ENCODE measurements at places on chromosomes 1 and 21. TPM values are rescaled to one million over a fixed set of nuclear protein-coding genes. Genes with fewer than 3 reads are reported as not detected.
A peak's percentile ranks its signal among the peaks of the same experiment; 100 is the strongest.

GRCh38 chr1:24927988-24928688 is 1.9 kb downstream of the RUNX3 start:
- DNase-seq, result no peak
- H3K27me3 ChIP-seq, result peaks cover 35% of the 10 kb centered on the region
- no peaks in the 10 kb centered on the region for H3K4me1 ChIP-seq
- no peak overlapping the region for H3K4me3 ChIP-seq
- H3K27ac ChIP-seq, result no peak overlapping the region
- no peaks in the 10 kb centered on the region for H3K36me3 ChIP-seq

DNA sequence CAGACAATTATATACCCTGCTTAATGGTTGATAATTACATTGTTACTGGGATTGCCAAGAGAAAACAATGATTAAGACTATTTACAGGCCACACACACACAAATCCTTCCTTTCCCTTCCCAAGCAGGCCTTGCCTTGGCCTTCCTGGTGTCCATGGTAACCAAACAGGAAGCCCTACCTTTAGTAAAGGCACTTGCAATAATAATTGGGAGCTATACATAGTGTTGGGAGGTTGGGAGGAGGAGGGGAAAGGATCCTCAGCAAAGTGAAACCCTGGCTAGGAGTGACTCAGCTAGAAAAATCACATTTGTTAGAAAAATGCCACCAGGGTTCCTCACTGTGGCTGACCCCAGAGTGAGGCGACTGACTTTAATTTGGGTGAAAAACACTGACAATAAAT is 122.3 kb upstream of the ADAR start:
- peaks cover 12% of the 10 kb centered on the region for H3K27me3 ChIP-seq
- DNase-seq, result peak; percentile 62
- H3K4me3 ChIP-seq, result no peak overlapping the region
- H3K36me3 ChIP-seq, result no peaks in the 10 kb centered on the region

NDUFS2 gene
- 139 TPM for total RNA-seq

DNA sequence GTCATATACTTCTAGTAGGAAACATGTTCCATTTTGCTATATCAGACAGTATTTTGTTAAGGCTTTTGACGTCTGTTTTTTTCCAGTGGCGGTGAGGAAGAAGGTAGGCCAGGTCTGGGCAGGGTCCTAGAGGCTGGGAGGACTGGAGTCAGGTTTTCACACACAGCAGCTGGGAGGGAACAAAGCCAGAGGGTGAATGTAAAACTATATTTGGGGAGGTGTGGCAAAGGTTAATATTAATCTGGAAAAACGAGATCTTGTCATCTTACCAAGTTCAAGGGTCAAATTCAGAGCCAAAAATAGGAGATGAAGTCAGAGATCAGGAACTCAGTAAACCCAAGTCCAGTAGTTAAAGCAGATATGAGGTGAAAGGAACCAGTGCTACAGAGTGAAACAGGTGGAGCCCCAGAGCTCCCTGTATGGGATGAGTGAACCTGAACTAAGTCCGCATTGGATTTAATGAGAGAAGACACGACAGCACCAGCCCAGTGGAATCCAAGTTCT is 10.7 kb upstream of the OTUD7B start:
- no peak for DNase-seq
- H3K27ac ChIP-seq, result peak overlapping the region; percentile 65
- no peaks in the 10 kb centered on the region for H3K36me3 ChIP-seq
- peaks cover 10% of the 10 kb centered on the region for H3K4me1 ChIP-seq

DNA sequence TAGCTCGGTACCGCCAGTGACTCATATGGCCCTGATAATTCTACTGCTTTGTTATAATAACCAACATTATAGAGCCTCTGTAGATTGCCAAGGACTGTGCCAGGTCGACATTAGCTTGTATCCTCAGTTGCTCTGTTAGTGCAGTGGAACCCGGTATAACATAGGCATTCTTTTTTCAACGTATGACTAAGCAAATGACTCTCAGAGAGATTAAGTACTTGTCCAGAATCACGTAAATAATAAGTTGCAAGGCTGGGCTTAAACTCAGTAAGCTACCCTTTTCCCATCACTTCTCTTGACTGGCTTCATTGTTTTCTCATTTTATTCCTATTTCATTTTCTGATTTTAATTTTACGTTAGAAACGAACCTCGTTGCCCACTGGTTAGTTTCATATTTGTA is 85.1 kb downstream of the UBE4B start:
- H3K36me3 ChIP-seq, result peaks cover 77% of the 10 kb centered on the region
- no peak overlapping the region for H3K4me3 ChIP-seq

KRTAP20-1 gene
- not detected for total RNA-seq

DNA sequence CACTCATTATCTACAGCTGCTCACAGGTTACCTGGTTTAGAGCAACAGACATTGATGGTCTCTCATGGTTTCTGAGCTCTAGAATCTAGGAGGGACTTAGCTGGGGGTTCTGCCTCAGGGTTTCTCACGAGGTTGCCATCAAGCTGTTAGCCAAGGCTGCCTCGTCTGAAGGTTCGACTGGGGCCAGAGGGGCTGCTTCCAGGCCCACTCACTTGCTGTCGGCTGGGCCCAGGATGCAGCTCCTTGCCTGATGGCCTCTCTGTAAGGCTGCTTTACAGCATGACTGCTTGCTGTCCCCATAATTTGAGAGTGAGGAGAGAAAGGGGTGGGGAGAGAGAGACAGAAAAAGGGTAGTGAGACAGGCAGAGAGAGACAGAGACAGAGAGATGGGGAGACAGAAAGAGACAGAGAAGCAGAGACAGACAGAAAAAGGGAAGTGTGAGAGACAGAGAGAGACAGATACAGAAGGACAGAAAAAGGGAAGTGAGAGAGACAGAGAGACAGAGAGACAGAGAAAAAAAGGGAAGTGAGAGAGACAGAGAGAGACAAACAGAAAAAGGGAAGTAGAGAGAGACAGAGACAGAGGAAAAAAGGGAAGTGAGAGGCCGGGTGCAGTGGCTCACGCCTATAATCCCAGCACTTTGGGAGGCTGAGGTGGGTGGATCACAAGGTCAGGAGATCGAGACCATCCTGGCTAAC is 106.8 kb upstream of the C1orf174 start:
- H3K27ac ChIP-seq, result no peak overlapping the region
- no peaks in the 10 kb centered on the region for H3K4me1 ChIP-seq
- H3K4me3 ChIP-seq, result no peak overlapping the region
- no peaks in the 10 kb centered on the region for H3K36me3 ChIP-seq
- no peaks in the 10 kb centered on the region for H3K27me3 ChIP-seq
- DNase-seq, result no peak

- peak overlapping the region; percentile 57 for H3K27ac ChIP-seq
- no peaks in the 10 kb centered on the region for H3K27me3 ChIP-seq
- peaks cover 52% of the 10 kb centered on the region for H3K4me1 ChIP-seq
- peak; percentile 99 for DNase-seq
Observed at GRCh38 chr1:181251001-181251712, 162.7 kb downstream of the IER5 start.

RBP7 gene
- total RNA-seq, result not detected

- no peak overlapping the region for H3K4me3 ChIP-seq
- no peaks in the 10 kb centered on the region for H3K36me3 ChIP-seq
- H3K4me1 ChIP-seq, result no peaks in the 10 kb centered on the region
- peaks cover 49% of the 10 kb centered on the region for H3K27me3 ChIP-seq
- H3K27ac ChIP-seq, result no peak overlapping the region
- no peak for DNase-seq
Observed at GRCh38 chr1:7012461-7012924, 227.2 kb downstream of the CAMTA1 start.

DNA sequence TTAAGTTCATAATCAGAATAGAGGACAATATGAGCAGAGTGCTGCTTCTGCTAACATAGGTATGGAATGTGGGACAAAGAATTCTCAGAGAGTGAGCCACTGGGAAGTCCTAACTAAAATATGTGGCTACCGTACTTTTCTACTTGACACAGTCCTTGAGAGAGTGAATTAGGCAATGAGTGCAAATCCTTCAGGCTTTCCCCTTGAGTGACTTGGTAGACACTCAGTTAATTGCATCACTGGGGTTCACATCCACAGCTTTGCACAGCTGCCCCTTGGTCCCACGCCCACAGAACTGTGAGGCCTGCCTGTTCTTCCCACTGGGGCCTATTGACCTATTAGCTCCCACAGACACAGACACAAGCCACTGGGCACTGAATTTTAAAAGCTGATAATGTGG is 40.5 kb upstream of the PAXBP1 start:
- no peak overlapping the region for H3K4me3 ChIP-seq
- no peak overlapping the region for H3K27ac ChIP-seq
- DNase-seq, result no peak
- no peaks in the 10 kb centered on the region for H3K36me3 ChIP-seq
- H3K4me1 ChIP-seq, result peaks cover 10% of the 10 kb centered on the region

DNA sequence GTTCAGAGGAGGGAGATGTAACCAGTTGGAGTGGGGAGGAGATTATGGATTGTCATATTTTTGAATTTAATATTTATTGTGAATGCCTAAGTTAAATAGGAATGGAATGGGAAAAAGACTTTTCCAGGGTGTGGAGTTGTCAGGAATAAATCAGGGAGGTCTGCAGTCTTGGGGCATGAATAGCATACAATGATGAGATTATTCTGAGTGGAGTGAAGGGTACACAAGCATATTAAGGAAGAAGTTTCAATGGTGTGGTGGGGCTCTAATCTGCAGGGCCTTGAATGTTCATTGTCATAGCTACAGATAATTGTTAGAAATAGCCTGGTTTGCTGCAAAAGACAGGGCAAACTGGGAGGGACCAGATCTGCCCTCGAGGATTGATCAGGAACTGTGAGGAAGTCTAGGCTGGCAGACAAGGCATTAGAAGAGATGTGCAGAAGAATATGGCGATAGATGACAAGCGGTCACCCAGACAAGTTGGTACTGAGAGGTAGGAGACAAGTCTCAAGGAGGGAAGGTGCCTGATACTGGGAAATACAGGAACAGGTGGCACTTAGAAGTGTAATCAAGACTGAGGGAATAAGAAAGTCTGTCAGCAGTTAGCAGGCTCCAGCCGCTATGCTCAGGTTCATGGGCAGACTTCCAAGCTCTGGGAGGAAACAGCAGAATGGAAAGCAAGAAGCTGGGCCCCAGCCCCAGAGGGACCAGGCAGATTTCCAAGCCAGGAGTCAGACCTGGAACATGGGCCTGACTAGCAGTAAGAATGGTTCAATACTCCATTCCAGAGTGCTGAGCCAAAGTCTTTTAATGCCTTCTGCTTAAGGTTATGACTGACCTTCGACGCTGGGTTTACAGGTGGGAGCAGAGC is 20.9 kb upstream of the RGL1 start:
- H3K27me3 ChIP-seq, result no peaks in the 10 kb centered on the region
- H3K36me3 ChIP-seq, result no peaks in the 10 kb centered on the region
- DNase-seq, result peak; percentile 79
- no peak overlapping the region for H3K4me3 ChIP-seq
- peak overlapping the region; percentile 4 for H3K27ac ChIP-seq
- H3K4me1 ChIP-seq, result peaks cover 19% of the 10 kb centered on the region

GRCh38 chr1:5670590-5671350 is 321.5 kb downstream of the NPHP4 start:
- H3K27ac ChIP-seq, result no peak overlapping the region
- no peak overlapping the region for H3K4me3 ChIP-seq
- DNase-seq, result no peak
- peaks cover 7% of the 10 kb centered on the region for H3K36me3 ChIP-seq
- no peaks in the 10 kb centered on the region for H3K27me3 ChIP-seq

DNA sequence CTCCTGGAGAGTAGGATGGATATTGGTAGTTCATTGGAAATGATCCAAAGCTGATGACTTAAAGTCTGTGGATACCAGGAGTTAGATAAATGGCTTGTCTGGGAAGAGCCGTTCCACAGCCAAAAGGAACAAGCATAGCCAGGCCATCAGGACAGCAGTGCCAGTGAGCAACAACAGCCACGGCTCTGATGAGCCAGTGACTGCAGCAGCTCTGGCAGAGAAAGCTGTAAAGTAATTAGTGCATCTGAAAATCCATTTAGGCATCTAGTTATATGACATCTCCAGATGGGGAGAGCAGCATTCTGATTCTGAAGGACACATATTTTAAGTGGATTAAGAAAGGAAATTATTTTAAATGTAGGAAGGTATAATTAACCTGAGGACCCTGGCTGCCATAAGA is 256.2 kb upstream of the PLXNA2 start:
- H3K27ac ChIP-seq, result no peak overlapping the region
- DNase-seq, result no peak
- H3K4me1 ChIP-seq, result peaks cover 20% of the 10 kb centered on the region
- no peaks in the 10 kb centered on the region for H3K36me3 ChIP-seq

CFHR2 gene
- total RNA-seq, result not detected

DNA sequence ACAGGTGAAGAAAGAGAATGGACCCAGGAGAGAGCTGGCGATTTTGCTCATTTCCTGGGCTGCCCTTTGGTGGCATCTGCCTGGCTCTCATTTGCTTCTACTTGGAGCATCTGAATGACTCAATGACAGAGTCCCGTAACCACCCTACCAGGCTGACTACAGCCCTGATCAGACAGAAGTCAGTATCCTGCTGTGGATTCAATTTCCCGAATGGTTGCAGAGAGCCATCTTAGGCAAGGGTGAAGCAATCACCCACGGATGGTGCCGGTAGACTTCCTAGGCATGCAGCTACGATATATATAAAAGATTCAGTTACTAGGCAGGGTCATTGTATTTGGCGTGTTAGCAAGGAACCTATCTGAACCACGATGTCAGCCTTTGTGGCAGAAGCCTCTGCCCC is 10.2 kb downstream of the AJAP1 start:
- no peak for DNase-seq
- H3K4me1 ChIP-seq, result peaks cover 6% of the 10 kb centered on the region
- H3K27me3 ChIP-seq, result no peaks in the 10 kb centered on the region
- H3K36me3 ChIP-seq, result no peaks in the 10 kb centered on the region

GRCh38 chr1:44786138-44786840 is 1.7 kb downstream of the BEST4 start:
- peaks cover 17% of the 10 kb centered on the region for H3K36me3 ChIP-seq
- H3K27me3 ChIP-seq, result no peaks in the 10 kb centered on the region
- peak; percentile 68 for DNase-seq
- peaks cover 7% of the 10 kb centered on the region for H3K4me1 ChIP-seq

RGS1 gene
- total RNA-seq, result not detected

PCP4 gene
- total RNA-seq, result not detected

GRCh38 chr1:26350701-26351589 is 3.0 kb downstream of the CRYBG2 start:
- H3K4me3 ChIP-seq, result no peak overlapping the region
- no peak for DNase-seq
- H3K36me3 ChIP-seq, result no peaks in the 10 kb centered on the region
- H3K27ac ChIP-seq, result peak overlapping the region; percentile 44
- H3K27me3 ChIP-seq, result no peaks in the 10 kb centered on the region
- peaks cover 30% of the 10 kb centered on the region for H3K4me1 ChIP-seq

LRRC47 gene
- 53.0 TPM for total RNA-seq

PEX10 gene
- total RNA-seq, result 36.1 TPM

KDF1 gene
- total RNA-seq, result 5.1 TPM

ANKRD34A gene
- 3.1 TPM for total RNA-seq

DNA sequence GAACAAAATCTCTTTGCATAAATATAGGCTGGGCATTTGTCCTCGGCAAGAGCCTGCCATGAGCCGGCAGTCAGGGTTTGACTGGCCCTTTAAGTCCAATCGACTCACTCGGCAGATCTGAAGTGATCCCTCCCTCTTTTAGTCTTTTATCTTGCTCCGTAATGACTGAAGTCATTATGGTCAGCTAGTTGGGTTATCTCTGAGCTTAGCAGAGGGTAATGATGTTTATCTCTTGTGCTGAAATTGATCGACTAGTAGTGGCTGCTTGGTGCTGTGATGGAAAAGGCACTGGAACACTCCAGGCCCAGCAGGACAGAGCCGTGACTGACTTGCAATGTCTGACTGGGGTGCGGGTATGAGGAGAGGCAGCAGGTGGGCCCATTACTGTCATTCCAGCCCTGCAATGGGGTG is 468 bp upstream of the ABCA4 start:
- H3K27ac ChIP-seq, result no peak overlapping the region
- H3K4me3 ChIP-seq, result no peak overlapping the region
- H3K36me3 ChIP-seq, result no peaks in the 10 kb centered on the region
- H3K27me3 ChIP-seq, result no peaks in the 10 kb centered on the region
- DNase-seq, result no peak
